Sigmoid colon (tissue), 7 donors: ENCODE measurements at places on chromosomes 4 and X. TPM values are rescaled to one million over a fixed set of nuclear protein-coding genes. Genes with fewer than 3 reads are reported as not detected.
A peak's percentile ranks its signal among the peaks of the same experiment; 100 is the strongest.

DNA sequence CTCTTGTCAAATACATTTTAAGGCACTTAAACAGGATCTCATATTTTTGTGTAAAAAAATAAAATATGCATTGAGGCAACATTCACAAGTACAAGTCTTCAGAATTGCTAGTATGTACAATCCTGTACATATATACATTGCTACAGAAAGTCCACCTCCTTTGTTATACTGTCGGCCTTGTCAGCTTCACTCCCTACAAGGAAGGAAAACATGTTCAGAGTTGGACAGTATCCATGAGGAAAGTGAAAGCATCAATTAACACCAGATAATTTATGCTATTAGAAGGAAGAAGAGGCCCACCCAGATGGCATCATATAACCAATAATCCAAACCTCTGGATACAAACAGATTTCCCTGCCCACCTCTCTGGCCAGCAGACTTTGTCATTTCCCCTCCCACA, 42.0 kb downstream of the REELD1 start:
- H3K27me3 ChIP-seq: no peaks in the 10 kb centered on the region
- no peak for DNase-seq
- H3K36me3 ChIP-seq: no peaks in the 10 kb centered on the region
- no peak overlapping the region for H3K4me3 ChIP-seq
- no peaks in the 10 kb centered on the region for H3K4me1 ChIP-seq
- no peak overlapping the region for H3K27ac ChIP-seq

The OR13H1 gene
- polyA plus RNA-seq: not detected

DNA sequence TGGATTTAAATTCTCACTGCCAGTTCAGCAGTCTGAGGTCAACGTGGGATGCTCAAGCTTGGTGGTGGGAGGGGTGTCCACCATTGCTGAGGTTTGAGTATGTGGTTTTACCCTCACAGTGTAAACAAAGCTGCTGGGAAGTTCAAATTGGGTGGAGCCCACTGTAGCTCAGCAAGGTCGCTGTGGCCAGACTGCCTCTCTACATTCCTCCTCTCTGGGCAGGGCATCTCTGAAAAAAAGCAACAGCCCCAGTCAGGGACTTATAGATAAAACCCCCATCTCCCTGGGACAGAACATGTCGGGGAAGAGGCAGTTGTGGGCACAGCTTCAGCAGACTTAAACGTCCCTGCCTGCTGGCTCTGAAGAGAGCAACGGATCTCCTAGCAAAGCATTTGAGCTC, 14.9 kb upstream of the RRAGB start:
- H3K27ac ChIP-seq: no peak overlapping the region
- no peak for DNase-seq
- no peaks in the 10 kb centered on the region for H3K27me3 ChIP-seq
- no peak overlapping the region for H3K4me3 ChIP-seq
- H3K4me1 ChIP-seq: no peaks in the 10 kb centered on the region

GRCh38 chr4:159010563-159011260, 92.2 kb upstream of the RAPGEF2 start:
- H3K4me1 ChIP-seq: peaks cover 9% of the 10 kb centered on the region
- peak overlapping the region; percentile 59 for H3K27ac ChIP-seq
- no peaks in the 10 kb centered on the region for H3K36me3 ChIP-seq
- DNase-seq: peak; percentile 92
- H3K4me3 ChIP-seq: no peak overlapping the region

The EPHA5 gene
- not detected for polyA plus RNA-seq

DNA sequence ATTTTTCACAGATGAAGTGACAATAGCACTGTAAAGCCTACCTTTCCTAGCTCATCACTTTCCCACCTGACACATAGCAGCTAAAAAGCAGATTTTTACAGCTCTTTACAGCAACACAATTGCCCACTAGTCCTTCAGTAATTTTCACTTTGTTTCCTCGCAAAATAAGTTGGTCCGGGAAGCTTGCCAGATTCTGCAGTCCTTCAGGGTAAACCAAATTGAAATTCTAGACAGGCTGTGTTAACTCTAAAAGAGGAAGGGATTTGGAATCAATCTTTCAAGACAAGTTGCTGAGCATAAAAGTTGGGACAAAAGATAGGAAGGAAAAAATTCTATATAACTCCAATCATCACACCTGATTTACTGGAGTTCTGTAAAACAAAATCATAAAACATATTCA, 8.7 kb downstream of the C1QTNF7 start:
- no peak overlapping the region for H3K27ac ChIP-seq
- H3K4me1 ChIP-seq: no peaks in the 10 kb centered on the region
- DNase-seq: no peak
- no peaks in the 10 kb centered on the region for H3K36me3 ChIP-seq
- no peaks in the 10 kb centered on the region for H3K27me3 ChIP-seq

The PCDH19 gene
- polyA plus RNA-seq: 0.23 TPM

- H3K27ac ChIP-seq: no peak overlapping the region
- H3K4me1 ChIP-seq: no peaks in the 10 kb centered on the region
- H3K4me3 ChIP-seq: no peak overlapping the region
- DNase-seq: no peak
- H3K36me3 ChIP-seq: no peaks in the 10 kb centered on the region
These were observed 148.1 kb upstream of the FAM9B start for GRCh38 chrX:9182041-9182440.

DNA sequence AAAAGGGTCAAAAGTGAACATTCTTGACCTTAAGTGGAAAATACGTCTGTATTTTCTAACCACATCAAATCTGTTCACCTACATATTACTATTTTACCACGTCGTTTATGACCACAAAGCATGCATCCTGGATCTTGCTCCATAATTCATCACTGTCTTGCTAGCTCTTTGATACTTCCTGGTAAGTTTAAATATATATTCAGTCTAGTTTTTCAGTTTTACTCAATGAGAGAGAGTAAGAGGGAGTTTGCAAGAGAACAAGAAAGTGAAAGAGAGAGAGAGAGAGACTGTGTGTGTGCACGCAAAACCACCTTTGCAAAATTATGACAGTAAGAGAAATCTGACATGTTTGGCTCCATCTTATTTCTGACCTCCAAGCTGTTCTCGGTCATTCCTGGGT, 173.7 kb upstream of the GALNTL6 start:
- H3K36me3 ChIP-seq: no peaks in the 10 kb centered on the region
- no peak for DNase-seq
- no peaks in the 10 kb centered on the region for H3K27me3 ChIP-seq
- no peaks in the 10 kb centered on the region for H3K4me1 ChIP-seq
- no peak overlapping the region for H3K4me3 ChIP-seq

GRCh38 chr4:180542445-180543100, 1700.6 kb upstream of the TENM3 start:
- DNase-seq: no peak
- no peaks in the 10 kb centered on the region for H3K27me3 ChIP-seq
- H3K36me3 ChIP-seq: no peaks in the 10 kb centered on the region
- no peak overlapping the region for H3K27ac ChIP-seq

GRCh38 chr4:24594887-24595286, 10.5 kb upstream of the DHX15 start:
- H3K4me3 ChIP-seq: no peak overlapping the region
- DNase-seq: no peak
- no peak overlapping the region for H3K27ac ChIP-seq
- no peaks in the 10 kb centered on the region for H3K4me1 ChIP-seq
- no peaks in the 10 kb centered on the region for H3K36me3 ChIP-seq
- H3K27me3 ChIP-seq: no peaks in the 10 kb centered on the region

The MAGEA11 gene
- polyA plus RNA-seq: not detected

The FNIP2 gene
- 17.8 TPM for polyA plus RNA-seq

DNA sequence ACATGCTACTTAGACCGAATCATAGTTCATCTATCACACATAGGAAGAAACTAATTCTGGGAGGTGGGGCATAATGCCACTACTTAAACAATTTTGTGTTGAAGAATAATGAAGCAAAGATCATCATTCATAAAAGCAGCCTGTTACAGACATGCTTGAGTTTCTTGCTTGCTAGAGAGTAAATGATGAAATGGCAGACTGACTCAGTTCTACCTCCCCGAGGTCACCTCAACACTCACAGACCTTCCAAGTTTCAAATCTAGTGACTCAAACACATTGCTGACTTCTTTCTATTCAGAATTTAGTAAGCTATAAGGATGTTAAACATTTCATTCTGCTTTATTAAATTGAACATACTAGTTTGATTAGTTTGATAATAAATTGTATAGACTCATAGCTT, 636.5 kb upstream of the FRG1 start:
- DNase-seq: no peak
- H3K27me3 ChIP-seq: no peaks in the 10 kb centered on the region
- H3K36me3 ChIP-seq: no peaks in the 10 kb centered on the region
- H3K4me3 ChIP-seq: no peak overlapping the region

GRCh38 chr4:125313497-125313896, 1.3 kb upstream of the FAT4 start:
- H3K4me1 ChIP-seq: peaks cover 31% of the 10 kb centered on the region
- no peaks in the 10 kb centered on the region for H3K27me3 ChIP-seq
- peak; percentile 65 for DNase-seq

The PAGE2 gene
- not detected for polyA plus RNA-seq

- H3K4me1 ChIP-seq: no peaks in the 10 kb centered on the region
- DNase-seq: no peak
These were observed 62.3 kb upstream of the SHOX start for GRCh38 chrX:568311-568710.

The ARR3 gene
- polyA plus RNA-seq: 0.60 TPM

- no peaks in the 10 kb centered on the region for H3K4me1 ChIP-seq
- DNase-seq: no peak
- no peaks in the 10 kb centered on the region for H3K36me3 ChIP-seq
- no peak overlapping the region for H3K4me3 ChIP-seq
These were observed 125.7 kb downstream of the SH3KBP1 start for GRCh38 chrX:19761554-19762295.

DNA sequence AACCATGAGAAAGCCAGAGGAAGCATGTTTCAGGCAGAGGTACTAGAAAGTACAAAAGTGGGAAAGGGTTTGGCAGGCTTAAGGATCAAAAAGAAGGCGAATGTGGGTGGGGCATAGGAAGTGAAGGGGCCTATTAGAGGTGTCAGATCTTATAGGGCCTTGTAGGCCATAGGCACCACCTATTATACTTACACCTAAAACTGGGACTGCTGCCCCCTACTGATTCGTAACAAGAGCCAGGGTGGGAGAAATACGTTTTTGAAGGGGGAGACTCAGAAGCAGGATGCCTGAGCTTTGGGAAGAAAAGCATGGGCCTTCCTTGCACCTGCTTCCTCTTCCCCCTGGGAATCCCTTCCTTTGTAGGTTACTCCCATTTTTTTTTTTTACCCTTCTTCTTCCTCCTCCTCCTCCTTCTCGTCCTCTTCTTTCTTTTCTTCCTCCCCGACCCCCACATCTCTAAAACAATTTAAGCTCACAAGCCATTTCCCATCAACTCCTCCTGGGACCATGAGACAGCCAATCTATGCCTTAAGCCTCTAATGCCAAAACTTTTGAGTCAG, 40.7 kb upstream of the GPC3 start:
- H3K36me3 ChIP-seq: no peaks in the 10 kb centered on the region
- no peaks in the 10 kb centered on the region for H3K4me1 ChIP-seq
- DNase-seq: no peak
- no peak overlapping the region for H3K27ac ChIP-seq
- no peak overlapping the region for H3K4me3 ChIP-seq
- no peaks in the 10 kb centered on the region for H3K27me3 ChIP-seq

The PDGFRA gene
- polyA plus RNA-seq: 25.1 TPM

DNA sequence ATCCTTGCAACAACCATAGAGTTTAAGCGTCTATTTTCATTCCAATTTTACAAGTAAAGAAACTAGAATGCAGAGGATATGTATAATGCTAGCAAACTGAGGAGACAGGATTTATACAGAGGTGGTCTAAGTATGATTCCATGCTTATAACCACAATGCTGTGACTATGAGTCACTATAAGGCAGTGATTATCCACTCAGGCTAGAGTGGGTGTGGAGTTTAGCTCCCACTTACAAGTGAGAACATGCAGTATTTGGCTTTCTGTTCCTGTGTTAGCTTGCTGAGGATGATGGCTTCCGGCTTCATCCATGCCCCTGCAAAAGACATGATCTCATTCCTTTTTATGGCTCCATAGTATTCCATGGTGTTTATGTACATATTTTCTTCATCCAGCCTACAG, 41.6 kb upstream of the EDA2R start:
- no peak overlapping the region for H3K4me3 ChIP-seq
- H3K27me3 ChIP-seq: no peaks in the 10 kb centered on the region
- no peak for DNase-seq
- no peaks in the 10 kb centered on the region for H3K4me1 ChIP-seq

- H3K27me3 ChIP-seq: no peaks in the 10 kb centered on the region
- no peak overlapping the region for H3K27ac ChIP-seq
- H3K4me1 ChIP-seq: no peaks in the 10 kb centered on the region
- no peak for DNase-seq
- peaks cover 15% of the 10 kb centered on the region for H3K36me3 ChIP-seq
These were observed 126.8 kb downstream of the NFKB1 start for GRCh38 chr4:102627831-102628523.

The NIPAL1 gene
- polyA plus RNA-seq: 5.8 TPM

The FDCSP gene
- not detected for polyA plus RNA-seq

The AFF2 gene
- not detected for polyA plus RNA-seq

GRCh38 chr4:165418073-165418472, 39.3 kb downstream of the CPE start:
- no peak overlapping the region for H3K27ac ChIP-seq
- no peak overlapping the region for H3K4me3 ChIP-seq

DNA sequence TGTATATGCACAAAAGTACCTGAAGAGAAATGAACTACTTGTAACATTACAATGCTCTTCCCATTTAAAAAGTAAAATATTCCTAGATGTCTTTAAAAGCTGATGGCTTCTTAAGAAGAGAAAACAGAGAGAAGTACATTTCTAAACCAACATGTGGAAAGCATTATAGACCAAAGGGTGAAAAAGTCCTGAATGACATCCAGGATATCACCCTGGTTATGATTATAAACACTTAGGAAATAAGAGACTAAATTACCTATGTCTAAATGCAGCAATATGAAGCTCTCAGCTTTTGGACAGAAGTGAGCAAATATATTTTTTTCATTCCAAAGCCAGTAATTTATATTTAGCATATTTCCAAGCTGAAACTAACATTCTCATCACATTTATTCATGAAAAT, 21.7 kb upstream of the EGFL6 start:
- H3K36me3 ChIP-seq: no peaks in the 10 kb centered on the region
- DNase-seq: no peak
- no peak overlapping the region for H3K4me3 ChIP-seq

- no peak overlapping the region for H3K4me3 ChIP-seq
- H3K4me1 ChIP-seq: no peaks in the 10 kb centered on the region
- H3K27ac ChIP-seq: no peak overlapping the region
- H3K36me3 ChIP-seq: no peaks in the 10 kb centered on the region
- no peak for DNase-seq
These were observed 104.4 kb upstream of the MAMLD1 start for GRCh38 chrX:150258463-150259430.

The CXCR3 gene
- 6.5 TPM for polyA plus RNA-seq

GRCh38 chr4:141078871-141079270, 54.4 kb downstream of the RNF150 start:
- no peaks in the 10 kb centered on the region for H3K4me1 ChIP-seq
- peak overlapping the region; percentile 62 for H3K27ac ChIP-seq
- no peak for DNase-seq
- H3K36me3 ChIP-seq: no peaks in the 10 kb centered on the region

- no peak overlapping the region for H3K27ac ChIP-seq
- H3K4me1 ChIP-seq: no peaks in the 10 kb centered on the region
- no peaks in the 10 kb centered on the region for H3K36me3 ChIP-seq
- H3K27me3 ChIP-seq: no peaks in the 10 kb centered on the region
These were observed 544.5 kb downstream of the PPP4R3C start for GRCh38 chrX:26918631-26919030.

The ASIC5 gene
- polyA plus RNA-seq: not detected

- no peak overlapping the region for H3K4me3 ChIP-seq
- peaks cover 4% of the 10 kb centered on the region for H3K4me1 ChIP-seq
- H3K27me3 ChIP-seq: no peaks in the 10 kb centered on the region
- no peak for DNase-seq
These were observed 152.1 kb downstream of the PALLD start for GRCh38 chr4:168648929-168649328.
